ENCODE measurements at places on chromosomes 11 and 22.

- DNase-seq, result no peak
Measured at GRCh38 chr11:129589190-129589860, 213.7 kb downstream of the BARX2 start.

GRCh38 chr11:130148796-130149326, 10.7 kb upstream of the ST14 start:
- no peak for DNase-seq

- no peak for DNase-seq
Measured at GRCh38 chr11:71977743-71978418, 20.8 kb upstream of the IL18BP start.

DNA sequence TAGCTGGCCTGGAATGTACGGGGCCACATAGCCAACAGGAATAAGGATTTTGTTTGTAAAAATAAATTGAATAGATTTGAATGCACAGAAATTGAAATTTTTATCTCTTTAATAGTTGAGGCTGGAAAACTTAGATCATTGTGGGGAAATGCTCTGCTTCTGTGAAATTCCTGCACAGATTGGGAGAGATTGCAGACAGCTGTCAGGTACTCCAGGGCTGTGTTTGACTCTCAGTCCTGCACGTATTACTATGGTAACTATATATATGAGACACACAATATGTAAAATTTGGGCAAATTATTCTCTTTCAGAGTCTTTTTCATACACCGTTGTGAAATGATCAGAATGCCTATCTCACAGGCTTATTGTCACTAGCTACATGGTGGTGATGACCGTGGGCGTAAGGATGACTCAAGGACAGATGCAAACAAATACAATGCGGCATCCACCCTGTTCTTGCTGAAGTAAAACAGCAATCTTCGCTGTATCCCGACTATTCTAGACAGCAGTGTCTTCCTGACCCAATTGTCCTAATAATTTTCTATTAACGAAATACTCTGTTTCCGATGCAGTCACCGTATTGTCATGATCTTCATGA, 79.4 kb downstream of the ZC3H12C start:
- DNase-seq, result no peak

- DNase-seq, result no peak
Measured at GRCh38 chr11:10222399-10222798, 71.6 kb downstream of the SBF2 start.

- no peak for DNase-seq
Measured at GRCh38 chr11:3995949-3996554, 98.5 kb upstream of the RRM1 start.

DNA sequence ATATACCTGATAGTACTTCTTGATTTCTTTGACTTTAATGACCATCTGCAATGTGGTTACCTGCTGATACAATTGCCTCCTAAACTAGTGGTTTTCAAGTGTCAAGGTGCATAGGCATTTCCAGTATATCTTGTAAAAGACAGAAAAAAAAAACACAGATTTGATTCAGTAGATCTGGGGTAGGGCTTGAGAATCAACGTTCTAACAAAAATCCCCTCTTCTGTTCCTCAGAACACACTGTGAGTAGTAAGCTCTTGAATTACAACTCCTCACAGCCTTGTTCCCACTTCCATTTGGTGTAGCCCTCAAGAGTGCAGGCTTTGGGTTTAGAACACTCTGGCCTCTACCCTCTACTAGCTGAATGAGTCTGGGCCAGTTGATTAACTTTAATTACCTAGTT, 78.0 kb upstream of the CTSC start:
- no peak for DNase-seq
